ENCODE measurements at places on chromosomes 12 and 14.

- DNase-seq = no peak
These were observed 117.3 kb downstream of the CFAP54 start for GRCh38 chr12:96606644-96607043.

- no peak for DNase-seq
These were observed 61.6 kb downstream of the R3HDM2 start for GRCh38 chr12:57369202-57369601.

DNA sequence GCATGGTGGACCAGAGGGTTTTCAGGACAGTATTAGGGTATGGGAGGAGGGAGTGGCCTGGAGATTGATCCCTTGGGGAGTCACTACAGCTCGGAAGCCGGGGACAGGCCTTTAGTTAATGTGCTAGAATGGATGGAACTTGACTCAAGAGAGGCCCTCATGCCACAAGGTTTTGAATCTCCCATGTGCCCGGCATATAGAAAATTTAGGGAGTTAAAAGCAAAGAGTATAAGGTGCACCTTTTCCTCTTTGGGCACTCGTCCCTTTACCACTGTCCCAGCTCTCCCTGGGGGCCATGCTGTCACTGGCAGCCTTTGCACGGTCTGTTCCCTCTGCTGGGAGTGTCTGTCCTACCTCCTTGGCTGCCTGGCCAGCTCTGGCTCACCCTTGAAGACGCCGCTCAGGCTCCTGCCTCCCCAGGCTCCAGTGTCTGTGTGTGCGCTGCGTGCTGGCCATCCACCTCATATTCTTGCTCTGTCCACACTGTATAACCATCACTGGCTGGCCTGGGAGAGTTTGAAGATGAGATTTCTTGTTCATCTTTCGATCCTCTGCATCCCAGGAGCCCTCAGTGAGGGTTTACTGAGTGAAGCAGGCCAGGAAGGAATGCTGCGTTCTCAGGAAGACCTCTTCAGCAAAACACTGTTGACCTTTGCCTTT lies 161.3 kb downstream of the ZFP36L1 start:
- no peak for DNase-seq

DNA sequence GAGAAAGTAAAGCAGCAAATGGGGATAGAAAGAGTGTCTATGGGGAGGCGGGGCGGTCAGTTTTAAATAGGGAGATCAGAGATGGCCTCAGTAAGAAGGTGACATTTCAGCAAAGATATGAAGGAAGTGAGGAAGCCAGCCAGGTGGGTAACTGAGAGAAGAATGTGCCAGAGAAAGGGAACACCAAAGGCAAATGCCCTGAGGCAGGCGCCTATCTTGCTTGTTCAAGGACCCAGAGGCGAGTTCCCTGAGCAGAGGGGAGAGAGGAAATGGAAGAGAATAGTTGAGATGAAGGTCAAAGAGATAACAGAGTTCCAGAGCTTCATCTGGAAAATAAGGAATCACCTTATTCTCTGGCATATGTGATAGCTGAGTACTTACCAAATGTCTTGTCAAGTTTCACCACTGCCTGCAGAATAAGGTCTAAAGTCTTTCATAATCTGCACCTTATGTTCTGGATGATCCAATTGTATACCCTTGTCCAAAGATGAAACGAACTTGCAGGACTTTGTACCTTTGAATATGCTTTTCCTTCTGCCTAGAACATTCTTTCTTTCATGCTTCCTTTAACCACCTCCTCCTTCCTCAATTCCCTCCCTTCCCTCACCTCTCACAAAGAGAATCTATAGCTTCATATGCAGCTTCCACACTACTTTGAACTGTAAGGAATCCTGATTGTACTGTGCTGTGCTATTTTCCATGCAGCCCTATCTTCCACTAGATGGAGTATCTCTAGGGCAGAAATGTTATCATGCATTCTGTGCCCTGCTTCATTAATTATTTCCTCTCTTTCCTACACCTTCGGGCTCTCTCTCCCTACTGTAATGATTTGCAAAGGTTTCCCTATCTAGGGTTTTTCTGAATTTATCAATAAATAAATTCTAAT lies 38.5 kb downstream of the GNPTAB start:
- DNase-seq = peak; percentile 56

- DNase-seq = no peak
These were observed 64.6 kb downstream of the ATG14 start for GRCh38 chr14:55347040-55347439.

DNA sequence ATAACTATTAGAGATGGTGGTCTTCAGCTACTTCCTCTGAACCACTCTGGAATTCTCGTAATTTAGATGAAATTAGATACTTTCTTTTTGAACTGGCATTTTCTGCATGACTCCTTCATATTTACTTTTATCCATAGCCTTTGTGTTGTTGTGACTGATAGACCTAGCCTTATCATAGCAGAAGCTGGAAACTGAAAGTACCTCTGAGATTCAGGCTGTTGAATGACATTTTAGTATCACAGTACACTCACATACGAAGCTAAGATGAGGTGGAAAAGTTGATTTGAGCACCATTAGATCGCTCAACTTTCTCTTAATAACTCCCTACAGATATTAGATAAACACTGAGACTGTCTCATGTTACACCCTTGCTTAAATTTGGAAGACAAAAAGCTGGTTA lies 525.1 kb upstream of the FBXO33 start:
- DNase-seq = no peak

DNA sequence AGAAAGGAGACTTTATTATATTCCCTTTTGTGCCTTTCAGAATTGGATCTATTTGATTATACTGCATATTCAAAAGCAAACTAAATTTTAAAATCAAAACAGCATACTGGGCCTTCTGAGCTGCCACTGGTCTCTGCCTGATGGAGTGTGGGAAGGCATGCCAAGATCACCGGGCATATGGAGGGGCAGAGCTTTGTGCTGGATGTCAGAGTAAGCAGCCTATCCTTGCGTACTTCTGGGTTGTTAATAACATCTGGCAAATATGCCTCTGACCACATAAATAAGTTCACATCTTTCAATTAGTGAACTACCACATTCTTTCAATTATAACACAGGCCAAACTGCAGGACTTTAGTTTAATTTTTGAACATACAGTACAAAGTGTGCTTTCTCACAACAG lies 18.3 kb downstream of the MLH3 start:
- no peak for DNase-seq

All from lung microvascular endothelial cell (primary cell).